ENCODE measurements at places on chromosomes 6 and 20.
A peak's percentile ranks its signal among the peaks of the same experiment; 100 is the strongest.

DNA sequence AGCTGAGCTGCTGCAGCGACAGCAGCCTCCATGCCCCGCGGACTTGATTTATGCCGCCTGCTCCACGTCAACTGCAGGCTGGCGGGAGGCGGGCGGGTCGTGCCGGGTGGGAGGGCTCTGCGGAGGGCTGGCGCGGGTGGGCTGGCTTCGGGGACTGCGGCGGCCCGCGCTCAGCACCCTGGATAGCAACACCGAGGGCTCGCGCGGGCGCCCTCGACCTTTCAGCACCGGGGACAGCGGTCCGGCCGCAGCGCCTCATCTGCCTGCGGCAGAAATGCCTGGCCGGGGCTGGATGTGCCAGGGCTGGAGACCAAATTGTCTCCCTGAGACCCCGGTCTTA lies 792 bp downstream of the SNAP25 start:
- DNase-seq: peak; percentile 54

GRCh38 chr20:51985013-51985415 lies 182.7 kb upstream of the SALL4 start:
- peak; percentile 97 for DNase-seq

- no peak for DNase-seq
Measured at GRCh38 chr20:4509825-4510522, 211.7 kb upstream of the PRND start.

- no peak for DNase-seq
Measured at GRCh38 chr6:3037638-3038365, 30.5 kb upstream of the RIPK1 start.

- DNase-seq: no peak
Measured at GRCh38 chr6:167078745-167079144, 44.2 kb upstream of the CCR6 start.

GRCh38 chr6:77707603-77708002 lies 54.8 kb downstream of the MEI4 start:
- DNase-seq: no peak

DNA sequence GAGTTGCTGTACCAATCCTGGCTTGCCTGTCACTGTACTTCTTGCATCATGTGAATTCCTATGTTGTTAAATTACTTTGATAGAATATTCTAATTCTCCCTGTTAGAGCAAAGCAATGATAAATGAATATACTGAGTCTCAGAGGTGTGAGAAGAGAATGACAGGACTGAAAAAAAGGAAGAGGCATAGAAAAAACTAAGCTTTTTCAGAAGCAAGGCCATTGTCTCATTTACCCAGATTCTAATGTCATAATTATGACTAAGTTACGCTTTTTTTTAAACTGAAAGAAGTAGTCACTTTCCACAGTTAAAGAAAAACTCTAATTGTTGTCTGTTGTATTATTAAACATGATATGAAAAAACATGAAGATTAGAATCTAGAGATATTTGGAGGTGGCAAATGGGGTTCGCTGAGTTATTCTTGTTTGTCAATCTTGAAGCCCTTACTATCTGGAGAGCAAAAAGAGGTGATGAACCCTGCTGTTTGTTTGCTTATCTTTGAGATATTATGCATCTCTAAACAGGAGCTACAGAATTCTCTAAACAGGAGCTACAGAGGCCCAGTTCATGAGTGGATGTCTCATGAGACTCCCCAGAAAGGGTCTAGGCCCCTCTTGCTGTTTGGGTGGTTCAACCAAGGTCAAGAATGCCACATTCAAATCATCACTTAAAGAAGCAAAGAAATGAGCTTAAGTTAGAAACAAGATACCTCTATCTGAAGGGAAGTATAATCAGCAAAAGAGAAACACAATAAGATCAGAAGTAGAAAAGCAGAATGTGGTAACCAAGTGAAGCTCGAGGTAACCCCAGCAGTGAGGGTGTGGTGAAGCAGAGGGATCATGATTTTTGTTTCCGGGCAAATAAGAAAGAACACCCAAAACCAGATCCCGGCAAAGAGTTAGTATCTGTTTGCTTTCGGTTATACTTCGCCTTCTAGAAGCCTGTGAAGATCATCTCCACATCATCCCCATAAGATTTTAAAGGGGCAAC lies 33.3 kb upstream of the THEMIS start:
- no peak for DNase-seq

- peak; percentile 25 for DNase-seq
Measured at GRCh38 chr6:39707962-39708683, 17.1 kb downstream of the KIF6 start.

GRCh38 chr6:95551678-95552324 lies 25.5 kb upstream of the MANEA start:
- DNase-seq: no peak

DNA sequence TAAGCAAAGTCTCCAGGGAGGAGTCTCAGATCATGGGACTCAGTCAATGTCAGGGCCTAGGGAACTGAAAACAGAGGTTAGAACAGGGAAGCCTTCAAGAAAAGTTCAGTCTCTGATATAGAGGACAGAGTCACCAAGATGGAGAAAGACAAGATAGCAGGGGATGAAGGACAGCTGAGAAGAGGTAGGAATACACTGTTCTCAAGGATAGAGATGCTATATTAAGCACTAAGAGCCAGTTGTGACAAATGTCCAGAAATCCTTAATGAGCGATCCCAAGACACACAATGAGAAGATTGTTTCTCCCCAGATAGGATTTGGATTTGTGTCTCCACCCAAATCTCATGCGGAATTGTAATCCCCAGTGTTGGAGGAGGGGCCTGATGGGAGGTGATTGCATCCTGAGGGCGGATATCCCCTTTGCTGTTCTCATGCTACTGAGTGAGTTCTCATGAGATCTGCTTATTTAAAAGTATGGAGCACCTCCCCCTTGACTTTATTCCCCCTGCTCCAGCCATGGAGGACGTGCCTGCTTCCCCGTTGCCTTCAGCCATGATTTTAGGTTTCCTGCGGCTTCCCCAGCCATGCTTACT lies 168.2 kb downstream of the AKAP7 start:
- no peak for DNase-seq

DNA sequence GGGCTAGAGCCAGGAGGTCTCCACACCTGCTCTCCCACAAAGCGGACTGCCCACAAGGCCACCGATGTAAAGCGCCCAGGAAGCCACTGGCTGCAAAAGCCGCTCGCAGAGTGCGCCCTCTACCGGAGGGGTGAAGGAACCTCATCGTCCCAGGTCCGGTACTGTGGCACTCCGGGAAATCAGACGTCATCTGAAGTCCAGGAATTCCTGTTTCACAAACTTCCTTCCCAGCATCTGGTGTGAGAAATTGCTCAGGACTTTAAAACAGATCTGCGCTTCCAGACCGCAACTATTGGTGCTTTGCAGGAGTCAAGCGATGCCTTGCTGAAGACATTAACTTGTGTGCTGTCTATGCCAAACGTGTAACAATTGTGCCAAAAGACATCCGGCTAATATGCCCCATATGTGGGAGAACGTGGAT lies 115.1 kb upstream of the ARID1B start:
- peak; percentile 49 for DNase-seq

DNA sequence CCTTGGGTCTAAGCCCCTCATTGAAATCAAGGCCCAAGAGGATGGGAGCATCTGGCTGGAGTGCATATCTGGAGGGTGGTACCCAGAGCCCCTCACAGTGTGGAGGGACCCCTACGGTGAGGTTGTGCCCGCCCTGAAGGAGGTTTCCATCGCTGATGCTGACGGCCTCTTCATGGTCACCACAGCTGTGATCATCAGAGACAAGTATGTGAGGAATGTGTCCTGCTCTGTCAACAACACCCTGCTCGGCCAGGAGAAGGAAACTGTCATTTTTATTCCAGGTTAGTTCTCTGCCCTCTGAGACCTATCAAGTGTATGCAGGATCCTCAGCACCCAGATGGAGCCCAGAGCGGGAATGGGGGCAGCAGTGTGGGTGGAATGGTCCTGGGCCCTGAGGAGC lies 5.1 kb downstream of the BTN2A2 start:
- DNase-seq: no peak

- DNase-seq: no peak
Measured at GRCh38 chr6:33416386-33417127, 1.4 kb downstream of the CUTA start.

DNA sequence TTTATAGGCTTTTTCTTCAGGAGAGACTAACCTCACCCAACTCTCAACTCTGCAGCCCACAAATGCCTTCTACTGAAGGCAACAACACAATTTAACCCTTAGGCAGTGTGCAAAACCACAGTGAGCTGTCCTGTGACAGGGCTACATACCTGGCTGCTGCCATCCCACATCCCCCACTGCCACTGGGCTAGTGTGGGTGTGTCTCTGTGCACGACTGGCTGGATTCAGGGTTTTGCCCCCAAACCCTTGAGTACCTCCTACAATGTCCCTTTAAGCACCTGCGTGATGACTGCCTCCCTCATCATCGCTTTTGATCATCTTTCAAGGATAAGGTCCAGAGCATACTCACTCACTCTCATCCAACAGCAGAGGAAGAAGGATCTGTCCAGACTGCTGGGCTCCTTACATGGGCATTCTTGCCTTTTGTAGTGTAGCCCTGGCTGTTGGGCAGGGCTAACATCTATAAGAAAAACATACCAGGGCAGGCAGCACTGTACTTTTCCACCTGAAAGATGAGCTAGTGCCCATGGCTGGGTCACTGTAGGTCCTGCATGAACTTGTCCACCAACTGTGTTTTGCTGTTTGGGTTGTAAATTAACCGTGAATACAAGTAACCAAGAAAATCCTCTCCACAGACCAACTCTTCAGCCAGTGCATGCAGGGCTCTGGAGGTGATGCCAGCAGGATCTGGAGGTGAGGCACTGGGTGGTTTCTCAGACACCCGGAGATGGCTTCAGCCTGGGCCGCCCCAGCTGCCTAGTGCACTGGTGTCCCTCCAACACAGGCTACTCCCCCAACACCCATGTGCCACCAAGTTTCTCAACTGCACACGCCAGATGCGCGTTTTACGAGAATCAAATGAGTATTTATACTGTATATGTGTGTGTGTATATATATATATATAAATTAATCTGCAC lies 45.2 kb downstream of the PLCG1 start:
- DNase-seq: no peak

GRCh38 chr6:4486568-4487315 lies 289.5 kb upstream of the CDYL start:
- no peak for DNase-seq

- DNase-seq: no peak
Measured at GRCh38 chr20:38623061-38623460, 21.5 kb downstream of the ARHGAP40 start.

- DNase-seq: no peak
Measured at GRCh38 chr20:13530146-13530545, 108.6 kb downstream of the TASP1 start.

DNA sequence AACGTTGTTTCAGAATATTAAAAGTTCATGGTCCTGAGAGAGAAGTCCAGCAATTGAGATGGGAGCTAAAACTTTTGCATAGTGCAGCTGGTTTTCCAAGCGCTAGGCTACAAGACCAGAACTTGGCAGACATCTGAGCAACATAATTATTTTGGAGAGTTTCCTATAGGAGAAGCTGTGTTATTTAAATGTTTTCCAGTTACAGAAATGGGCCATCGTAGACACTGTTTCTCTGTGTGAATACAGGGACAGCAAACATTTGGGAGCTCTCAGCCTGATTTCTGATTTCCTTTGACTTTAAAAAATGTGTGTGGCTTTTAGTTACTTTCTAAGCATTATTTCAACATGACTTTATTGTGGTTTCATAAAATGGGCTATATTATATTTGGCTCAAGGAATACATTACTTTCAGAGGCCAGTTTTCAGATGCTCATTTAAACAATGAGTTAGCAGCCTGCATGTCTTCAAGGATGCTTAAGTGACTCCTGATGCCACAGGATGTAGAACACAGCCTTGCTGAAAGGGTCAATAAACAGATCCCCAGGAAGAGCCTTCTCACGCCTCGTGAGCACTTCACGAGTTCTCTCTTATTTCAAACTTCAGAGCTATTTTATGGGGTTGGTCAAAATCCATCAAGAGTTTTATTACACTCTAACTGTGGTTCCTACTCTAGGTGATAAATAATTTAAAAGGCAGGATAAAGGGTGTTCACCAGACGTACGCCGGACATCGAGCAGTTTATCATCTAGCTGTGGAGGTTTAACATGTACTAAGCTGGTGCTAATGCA lies 193.8 kb downstream of the SMOC2 start:
- no peak for DNase-seq

GRCh38 chr6:146870760-146871159 lies 272.0 kb downstream of the ADGB start:
- DNase-seq: no peak

DNA sequence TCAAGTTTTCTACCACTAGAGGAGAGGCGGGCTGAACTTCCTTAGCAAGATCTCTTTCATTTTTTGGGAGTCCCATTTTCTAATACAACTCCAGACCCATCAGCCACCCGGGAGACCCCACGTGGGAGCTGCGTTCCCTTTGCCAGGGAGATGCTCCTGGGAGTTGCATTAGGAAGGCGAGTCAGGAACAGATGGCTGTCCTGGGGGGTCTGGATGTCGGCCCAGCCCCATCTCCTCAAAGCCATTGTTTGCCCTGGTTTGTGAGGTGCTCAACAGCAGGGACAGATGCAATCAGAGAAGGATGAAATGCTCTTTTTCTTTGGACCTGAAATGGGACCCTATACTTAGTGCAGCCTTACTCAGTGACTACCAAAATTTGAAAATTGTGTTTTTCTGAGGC lies 39.4 kb downstream of the CARMIL1 start:
- no peak for DNase-seq

- no peak for DNase-seq
Measured at GRCh38 chr6:20943040-20943627, 408.9 kb downstream of the CDKAL1 start.

DNA sequence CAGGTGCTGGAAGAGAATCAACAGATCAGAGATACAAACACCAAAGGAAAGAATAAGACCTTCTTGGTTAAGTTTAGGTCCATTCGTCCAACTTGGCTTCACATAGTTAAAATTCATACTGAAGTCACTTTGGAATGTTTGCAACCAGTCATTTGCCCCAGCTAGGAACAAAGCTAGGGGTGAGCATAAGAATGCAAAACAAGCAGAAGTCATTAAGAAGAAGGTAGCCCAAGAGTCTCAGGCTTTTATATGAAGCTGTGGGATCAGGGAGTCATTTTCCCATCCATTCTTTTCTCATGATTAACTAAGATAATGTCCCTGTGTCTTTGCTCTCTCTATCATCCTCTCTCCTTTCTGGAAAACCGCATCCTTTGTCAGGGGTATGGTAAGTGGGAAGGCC lies 51.5 kb upstream of the TMEM170B start:
- DNase-seq: no peak

- DNase-seq: peak; percentile 75
Measured at GRCh38 chr6:25556516-25556915, 95.5 kb upstream of the SCGN start.

DNA sequence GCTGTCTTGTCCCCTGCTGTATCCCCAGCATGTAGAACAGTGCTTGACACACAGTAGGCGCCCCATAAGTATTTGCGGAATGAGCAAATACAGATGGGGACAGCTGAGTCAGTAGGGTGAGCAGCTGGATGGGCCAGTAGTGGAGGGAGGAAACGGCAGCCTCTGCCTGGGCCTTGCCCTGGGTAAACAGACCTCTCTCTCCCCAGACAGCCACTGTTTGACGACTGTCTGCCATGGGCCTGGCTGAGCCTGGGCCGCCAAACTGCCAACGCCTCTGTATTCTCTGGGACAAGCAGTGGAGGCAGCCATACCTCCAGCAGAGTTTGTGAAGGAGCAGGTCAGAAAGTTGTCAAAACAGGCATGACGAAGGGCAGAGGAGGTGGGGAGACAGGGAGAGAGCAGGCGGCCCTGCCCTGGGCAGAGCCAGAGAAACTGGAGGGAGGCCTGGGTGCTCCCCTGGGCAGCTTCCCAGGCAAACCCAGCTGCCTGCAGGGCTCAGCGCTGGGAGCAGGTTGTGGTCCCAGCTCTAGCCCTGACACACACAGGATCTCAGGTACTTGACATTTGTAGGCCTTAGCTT lies 15.2 kb downstream of the HNF4A start:
- DNase-seq: no peak

- peak; percentile 3 for DNase-seq
Measured at GRCh38 chr6:147268254-147268653, 64.0 kb downstream of the STXBP5 start.

All from RKO (cell line).